Smooth muscle cell of bladder (primary cell): ENCODE measurements at places on chromosomes 2 and 18. TPM values are rescaled to one million over a fixed set of nuclear protein-coding genes. Genes with fewer than 3 reads are reported as not detected.

Gene COL4A3
- under 0.01 and 0.18 TPM in 2 replicates for total RNA-seq

Gene APCDD1
- total RNA-seq = 0.09 and 1.1 TPM in 2 replicates

Gene ABCG5
- not detected in 2 replicates for total RNA-seq

Gene NLRC4
- not detected in 2 replicates for total RNA-seq

Gene MAP4K3
- 40.1 and 46.5 TPM in 2 replicates for total RNA-seq

Gene FSHR
- not detected in 2 replicates for total RNA-seq

Gene DUSP11
- 19.2 and 21.7 TPM in 2 replicates for total RNA-seq

Gene XRCC5
- total RNA-seq = 172 and 190 TPM in 2 replicates

Gene DYNC2LI1
- 19.9 and 26.7 TPM in 2 replicates for total RNA-seq

Gene CLHC1
- 6.4 and 8.0 TPM in 2 replicates for total RNA-seq

Gene DCDC2C
- total RNA-seq = not detected in 2 replicates

Gene SLC14A1
- 27.6 and 39.7 TPM in 2 replicates for total RNA-seq

Gene CYS1
- total RNA-seq = 2.0 TPM in 2 replicates

Gene MC4R
- not detected in 2 replicates for total RNA-seq

Gene MC2R
- not detected in 2 replicates for total RNA-seq

Gene SCG2
- total RNA-seq = 2.1 and 3.3 TPM in 2 replicates

Gene TSN
- 30.9 and 40.5 TPM in 2 replicates for total RNA-seq

Gene PSD4
- 1.1 and 3.4 TPM in 2 replicates for total RNA-seq

Gene GALM
- 18.0 and 20.2 TPM in 2 replicates for total RNA-seq

Gene RAB12
- 53.6 and 63.2 TPM in 2 replicates for total RNA-seq

Gene CHRND
- total RNA-seq = not detected in 2 replicates

Gene MGAT4A
- 0.28 and 0.74 TPM in 2 replicates for total RNA-seq

Gene PLEK
- 0.14 and 1.1 TPM in 2 replicates for total RNA-seq

Gene RAB17
- total RNA-seq = 0.14 and 0.28 TPM in 2 replicates

Gene CDK15
- total RNA-seq = 6.6 and 8.5 TPM in 2 replicates

Gene TMBIM1
- 144 and 208 TPM in 2 replicates for total RNA-seq

Gene LYG1
- total RNA-seq = 0.18 and 0.43 TPM in 2 replicates

Gene LIMS2
- 2.8 and 3.1 TPM in 2 replicates for total RNA-seq

Gene ARHGAP25
- total RNA-seq = 0.14 and 0.28 TPM in 2 replicates

Gene GALNT14
- total RNA-seq = not detected in 2 replicates

Gene NEB
- total RNA-seq = 0.14 and 0.18 TPM in 2 replicates
